ENCODE measurements at places on chromosomes 3 and 15. TPM values are rescaled to one million over a fixed set of nuclear protein-coding genes. Genes with fewer than 3 reads are reported as not detected.

CCDC13 gene
- total RNA-seq: 0.59 TPM

- no peak for DNase-seq
These were observed 126.7 kb upstream of the GMNC start for GRCh38 chr3:190989218-190989617.

DNA sequence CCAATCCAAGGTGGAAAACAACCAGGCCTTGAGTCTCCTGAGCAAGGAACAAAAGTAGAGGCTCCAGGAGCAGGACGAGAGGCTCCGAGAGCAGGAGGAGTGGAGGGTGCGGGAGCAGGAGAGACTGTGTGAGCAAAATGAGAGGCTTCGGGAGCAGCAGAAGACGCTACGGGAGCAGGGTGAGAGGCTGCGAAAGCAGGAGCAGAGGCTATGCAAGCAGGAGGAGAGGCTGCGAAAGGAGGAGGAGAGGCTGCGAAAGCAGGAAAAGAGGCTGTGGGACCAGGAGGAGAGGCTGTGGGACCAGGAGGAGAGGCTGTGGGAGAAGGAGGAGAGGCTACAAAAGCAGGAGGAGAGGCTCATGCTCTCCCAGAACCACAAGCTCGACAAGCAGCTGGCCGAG is 60.3 kb upstream of the UBE2Q2 start:
- DNase-seq: no peak

- no peak for DNase-seq
These were observed 5.8 kb downstream of the CCRL2 start for GRCh38 chr3:46412786-46413298.

GRCh38 chr3:5479229-5479799 is 291.8 kb downstream of the EDEM1 start:
- no peak for DNase-seq
